ENCODE measurements at places on chromosomes 4 and X. TPM values are rescaled to one million over a fixed set of nuclear protein-coding genes. Genes with fewer than 3 reads are reported as not detected.

PTCHD1 gene
- not detected for total RNA-seq

CRMP1 gene
- not detected for total RNA-seq

CTAG2 gene
- not detected for total RNA-seq

SMIM31 gene
- not detected for total RNA-seq

CT45A1 gene
- not detected for total RNA-seq

DAPP1 gene
- not detected for total RNA-seq

DDIT4L gene
- 17.0 TPM for total RNA-seq

CDX4 gene
- total RNA-seq, result not detected

UGT2A1 gene
- 0.93 TPM for total RNA-seq

CLTRN gene
- total RNA-seq, result not detected

SPOCK3 gene
- total RNA-seq, result 0.43 TPM

TCEAL1 gene
- total RNA-seq, result 22.4 TPM

ARX gene
- total RNA-seq, result not detected

FGF16 gene
- total RNA-seq, result 6.7 TPM

ARFIP1 gene
- 52.2 TPM for total RNA-seq

KLKB1 gene
- not detected for total RNA-seq

MAGEB10 gene
- not detected for total RNA-seq

Measured in thoracic aorta endothelial cell (primary cell).